ENCODE measurements at places on chromosomes 5 and 9.

DNA sequence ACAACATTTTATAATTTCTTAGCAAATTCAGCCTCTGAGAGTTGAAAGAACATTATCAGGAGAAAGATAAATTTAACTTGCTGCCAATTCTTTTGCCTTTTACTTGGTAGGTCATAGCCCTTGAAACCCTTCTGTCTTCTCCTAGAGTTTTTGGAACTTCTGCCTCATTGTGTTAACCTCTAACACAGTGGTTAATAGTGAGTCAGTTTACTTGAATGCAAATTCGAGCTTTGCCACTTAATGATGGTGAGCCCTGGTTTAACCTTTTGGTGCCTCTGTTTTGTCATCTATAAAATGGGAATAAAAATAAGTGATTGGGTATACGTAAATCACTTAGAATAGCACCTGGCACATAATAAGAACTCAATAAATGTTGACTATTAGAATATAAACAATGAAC is 1.8 kb upstream of the INIP start:
- DNase-seq, result no peak

DNA sequence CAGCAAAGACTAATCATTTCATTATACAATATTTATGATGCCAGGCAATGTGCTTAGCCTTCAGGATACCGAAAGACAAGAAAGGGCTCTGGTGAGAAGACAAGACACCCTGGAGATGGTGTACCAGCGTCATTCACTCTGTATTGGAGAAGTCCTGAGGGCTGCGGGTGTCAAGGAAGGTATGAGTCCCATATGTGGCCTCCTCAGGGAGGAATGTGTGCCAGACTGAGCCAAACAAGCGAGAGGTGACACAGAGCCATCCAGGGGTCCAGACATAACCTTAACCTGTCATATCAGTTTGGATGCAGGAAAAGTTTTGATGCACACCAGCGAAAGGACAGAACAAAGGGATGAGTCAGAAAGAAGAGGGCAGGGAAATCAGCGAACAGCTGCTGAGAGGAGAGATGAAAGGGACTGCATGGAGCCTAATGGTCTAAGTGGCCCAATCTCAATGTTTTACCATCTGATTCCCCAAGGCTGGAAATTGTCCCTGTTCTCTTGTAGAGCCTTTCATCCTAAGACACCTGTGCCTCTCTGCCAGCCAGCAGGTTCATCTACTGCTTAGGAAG is 38.9 kb downstream of the ADRA1B start:
- DNase-seq, result no peak

DNA sequence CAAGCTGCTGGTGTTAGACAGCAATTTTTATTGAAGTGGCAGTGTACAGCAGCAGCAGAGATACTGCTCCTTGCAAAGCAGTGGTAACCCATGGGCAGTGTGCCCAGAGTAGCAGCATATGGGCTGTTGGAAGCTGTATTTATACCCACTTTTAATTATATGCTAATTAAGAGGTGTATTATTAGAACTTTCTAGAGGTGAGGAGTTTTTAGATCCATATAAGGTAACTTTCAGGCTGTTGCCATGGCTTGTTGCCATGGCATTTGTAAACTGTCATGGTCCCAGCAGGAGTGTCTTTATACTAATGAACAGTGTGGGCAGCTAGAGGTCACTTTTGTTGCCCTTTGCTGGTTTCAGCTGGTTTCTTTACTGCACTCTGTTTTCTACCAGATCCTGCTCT is 3.7 kb upstream of the PJA2 start:
- DNase-seq, result no peak

- peak; percentile 83 for DNase-seq
Measured at GRCh38 chr5:154467655-154468354, 10.2 kb downstream of the HAND1 start.

DNA sequence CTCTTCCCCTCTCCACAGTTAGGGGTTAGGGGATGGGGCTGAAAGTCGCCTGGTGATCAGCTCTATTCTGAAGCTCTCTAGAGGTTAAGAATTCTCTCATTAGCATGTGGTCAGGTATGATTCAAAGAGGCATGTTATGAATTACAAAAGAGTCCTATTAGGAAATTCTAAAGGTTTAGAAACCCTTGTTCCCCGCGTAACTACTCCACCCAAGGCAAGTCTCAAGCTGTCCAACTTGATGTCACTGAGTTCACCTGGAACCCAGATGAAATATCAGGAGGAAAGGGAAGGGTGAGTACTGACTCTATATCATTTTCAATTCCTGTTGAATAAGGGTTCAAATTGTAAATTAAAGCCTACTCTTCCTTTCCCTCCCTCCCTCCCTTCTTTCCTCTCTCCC is 18.1 kb upstream of the RNF145 start:
- DNase-seq, result no peak

DNA sequence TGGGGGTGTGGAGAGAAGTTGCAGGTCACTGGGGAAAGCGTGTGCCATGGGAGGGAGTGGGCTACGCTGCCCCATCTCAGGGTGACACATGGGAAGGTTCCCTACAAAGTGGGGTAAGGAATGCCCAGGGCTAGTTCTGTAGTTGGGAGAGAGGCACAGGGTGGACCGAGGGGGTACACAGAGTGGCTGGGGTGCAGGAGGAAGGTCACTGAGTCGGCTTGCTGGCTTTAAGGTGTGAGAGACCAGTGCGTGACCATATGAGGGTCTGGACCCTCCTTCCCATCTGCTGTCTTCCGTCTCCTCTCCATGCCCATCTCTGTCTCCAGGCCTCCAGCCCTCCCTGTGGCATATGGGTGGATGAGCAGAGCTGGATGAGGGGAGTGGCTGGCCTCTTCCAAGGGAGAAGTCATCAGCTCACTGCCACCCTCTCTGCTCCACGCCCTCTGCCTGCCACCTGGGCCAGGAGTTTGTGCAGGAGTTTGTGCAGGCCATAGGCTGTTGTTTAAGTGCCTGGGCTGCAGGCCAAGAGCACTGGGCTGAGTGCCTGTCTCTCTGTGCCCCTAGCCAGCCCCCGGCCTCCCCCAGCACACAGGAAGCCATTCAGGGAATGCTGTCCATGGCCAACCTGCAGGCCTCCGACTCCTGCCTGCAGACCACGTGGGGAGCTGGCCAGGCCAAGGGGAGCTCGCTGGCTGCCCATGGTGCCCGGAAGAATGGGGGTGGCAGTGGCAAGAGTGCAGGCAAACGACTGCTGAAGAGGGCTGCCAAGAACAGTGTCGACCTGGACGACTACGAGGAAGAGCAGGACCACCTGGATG is 96.8 kb downstream of the PHF2 start:
- no peak for DNase-seq

DNA sequence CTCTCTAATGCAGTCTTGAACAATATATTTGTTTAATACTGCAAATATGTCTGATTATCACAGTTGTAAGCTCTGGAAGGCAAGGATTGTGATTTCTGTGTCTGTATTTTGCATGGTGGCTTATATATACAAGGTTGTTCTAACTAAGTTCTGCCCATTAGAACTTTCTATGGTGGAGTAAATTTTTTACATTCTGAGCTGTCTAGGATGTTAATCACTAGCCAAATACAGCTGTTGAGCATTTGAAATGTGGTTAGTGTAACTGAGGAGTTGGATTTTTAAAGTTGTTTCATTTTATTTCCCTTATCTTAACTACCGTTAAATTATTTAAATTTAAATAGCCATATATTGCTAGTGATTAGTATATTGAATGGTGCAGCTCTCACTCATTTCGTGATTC is 64.3 kb upstream of the DMRTA1 start:
- DNase-seq, result no peak

GRCh38 chr5:130109152-130109551 is 204.9 kb downstream of the CHSY3 start:
- no peak for DNase-seq

- DNase-seq, result no peak
Measured at GRCh38 chr5:151062405-151063141, 18.3 kb downstream of the TNIP1 start.

DNA sequence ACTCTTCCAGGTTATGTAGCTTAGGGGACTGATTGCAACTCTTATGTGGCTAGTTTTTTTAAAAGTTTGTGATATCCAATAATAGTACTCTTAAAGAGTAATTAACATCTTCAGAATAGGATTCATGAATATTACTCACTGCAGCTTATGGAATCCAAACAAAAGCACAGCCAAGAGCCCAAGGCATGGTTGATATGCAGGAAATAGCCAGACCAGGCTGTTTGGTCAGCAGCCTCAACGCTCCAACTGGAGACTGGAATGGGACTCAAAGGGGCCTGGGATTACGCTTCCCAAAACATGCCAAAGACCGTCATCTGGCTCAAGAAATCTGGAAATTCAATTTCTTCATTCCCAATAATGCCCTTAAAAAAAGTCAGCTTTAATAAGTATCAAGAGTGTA is 268.6 kb downstream of the SEC61B start:
- DNase-seq, result no peak

GRCh38 chr9:16272776-16273175 is 597.7 kb downstream of the BNC2 start:
- DNase-seq, result no peak

DNA sequence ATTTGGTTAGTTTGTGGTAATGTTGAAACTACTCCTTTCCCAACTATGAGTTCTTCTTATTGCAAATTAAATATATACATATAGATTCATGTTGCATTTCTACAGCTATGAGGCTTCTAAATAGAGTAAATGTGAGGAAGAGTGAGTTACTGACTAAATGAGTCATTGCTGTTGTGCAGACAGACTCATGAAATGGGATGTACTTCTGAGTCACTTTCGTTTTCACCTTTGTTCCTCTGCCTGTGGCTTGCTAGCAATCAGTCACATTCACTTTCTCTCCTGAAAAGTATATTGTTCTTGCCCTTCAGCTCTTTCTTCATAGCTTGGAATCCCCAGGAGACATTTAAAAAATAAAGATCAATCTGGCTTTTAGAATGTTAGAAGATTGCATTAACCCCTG is 295.5 kb upstream of the SMC2 start:
- no peak for DNase-seq

DNA sequence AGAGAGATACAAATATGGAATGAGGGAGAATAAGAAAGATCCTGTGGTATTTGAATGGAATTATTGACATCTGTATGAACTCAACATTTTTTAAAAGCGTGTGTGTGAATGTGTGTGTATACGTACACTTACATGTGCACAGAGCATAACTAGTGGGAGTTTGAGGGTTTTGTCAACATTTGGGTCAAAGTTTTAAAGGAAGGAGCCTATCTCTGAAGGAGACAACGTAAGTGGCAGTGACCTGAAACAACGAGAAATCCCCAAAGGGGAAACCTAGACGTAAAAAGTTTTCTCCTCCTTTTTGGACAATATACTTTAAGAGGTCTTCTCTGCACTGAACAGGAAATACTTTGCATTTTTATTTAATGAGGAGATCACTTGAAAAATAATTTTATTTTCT is 40.2 kb upstream of the DTWD2 start:
- no peak for DNase-seq

GRCh38 chr5:103785569-103785968 is 223.0 kb upstream of the NUDT12 start:
- no peak for DNase-seq

Measured in stimulated activated CD4-positive, alpha-beta T cell treated with anti-CD3 and anti-CD28 coated beads, Interleukin-4, amount 100 ng/mL, for 48 hours (primary cell).